ENCODE measurements at places on chromosomes 13 and 19.

DNA sequence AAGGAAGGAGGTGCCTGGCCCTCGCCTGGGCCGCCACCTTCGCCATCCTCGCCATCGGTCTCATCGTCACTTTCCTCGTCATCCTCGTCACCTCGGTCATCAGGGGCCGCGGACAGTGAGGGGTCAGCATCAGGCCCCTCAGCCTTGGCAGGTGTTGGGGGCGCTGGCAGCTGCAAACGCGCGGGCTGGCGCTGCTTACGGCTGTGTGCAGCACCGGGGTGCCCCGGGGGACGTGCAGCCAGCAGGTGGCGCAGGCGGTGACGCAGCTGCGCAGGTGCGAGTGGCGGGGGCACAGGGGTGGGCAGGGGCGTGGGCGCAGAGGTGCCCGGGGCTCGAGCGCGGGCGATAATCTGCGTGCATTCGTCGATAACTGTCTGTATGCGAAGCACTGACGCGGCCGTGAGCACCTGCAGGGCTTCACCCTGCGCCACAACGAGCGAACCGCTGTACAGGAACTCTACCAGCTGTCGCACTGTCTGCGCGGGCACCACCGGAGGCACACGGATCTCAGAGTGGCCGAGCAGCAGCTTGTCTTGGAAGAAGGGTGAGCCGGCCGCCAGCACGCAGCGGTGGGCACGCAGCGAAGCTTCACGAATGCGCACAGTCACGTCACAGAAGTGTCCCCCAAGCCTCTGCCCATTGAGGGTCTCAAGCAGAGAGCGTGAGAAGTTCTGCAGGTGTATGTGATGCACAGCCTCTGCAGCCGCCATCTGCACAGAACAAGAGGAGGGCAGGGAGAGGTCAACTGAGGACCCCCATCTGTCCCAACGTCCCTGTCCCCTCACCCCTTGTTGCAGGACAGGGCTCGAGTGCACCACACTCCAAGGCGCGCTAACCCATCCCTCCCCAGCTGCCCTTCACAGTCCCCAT, 2.4 kb downstream of the ZBTB45 start:
- no peak for DNase-seq

DNA sequence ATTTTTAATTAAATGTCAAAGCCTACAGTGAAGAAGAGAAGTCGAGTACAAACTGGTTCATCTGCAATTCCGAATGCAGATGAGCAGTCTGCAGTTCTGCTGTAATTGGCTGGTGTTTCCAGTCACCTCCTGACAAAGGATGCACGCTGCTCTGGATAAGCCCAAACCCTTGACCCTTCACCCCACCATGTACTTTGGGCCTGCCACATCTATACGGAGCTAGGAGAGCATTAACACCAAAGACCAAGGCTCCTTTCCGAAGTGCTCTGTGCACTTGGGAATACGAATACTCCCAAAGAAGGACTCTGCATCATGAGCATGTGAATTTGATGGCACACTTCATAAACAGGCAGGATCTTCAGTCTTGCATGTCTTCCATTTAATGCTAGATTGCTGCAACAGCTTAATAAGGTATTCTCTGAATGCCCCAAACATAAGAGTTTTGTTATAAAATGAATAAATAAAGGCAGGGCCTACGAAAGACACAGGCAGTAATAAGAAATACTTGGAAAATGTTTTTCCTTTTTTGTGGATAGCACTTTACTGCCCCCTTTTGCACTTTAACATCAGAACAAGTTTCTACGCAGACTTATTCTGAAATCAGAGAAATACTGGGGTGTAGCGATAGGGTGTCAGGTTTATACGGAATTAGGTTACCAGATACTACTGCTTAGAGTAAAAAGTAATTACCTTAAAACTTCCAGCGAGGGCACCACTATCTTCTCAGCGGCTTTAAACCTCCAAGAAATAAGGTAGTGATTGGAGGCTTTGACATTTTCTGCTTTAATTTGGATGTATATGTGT, 15.0 kb downstream of the EFNB2 start:
- no peak for DNase-seq

GRCh38 chr19:30785458-30786137, 413.4 kb downstream of the ZNF536 start:
- DNase-seq: no peak

GRCh38 chr13:48403151-48403631, 9.7 kb downstream of the LPAR6 start:
- no peak for DNase-seq

- DNase-seq: no peak
Measured at GRCh38 chr13:40999416-40999815, 19.7 kb downstream of the ELF1 start.

DNA sequence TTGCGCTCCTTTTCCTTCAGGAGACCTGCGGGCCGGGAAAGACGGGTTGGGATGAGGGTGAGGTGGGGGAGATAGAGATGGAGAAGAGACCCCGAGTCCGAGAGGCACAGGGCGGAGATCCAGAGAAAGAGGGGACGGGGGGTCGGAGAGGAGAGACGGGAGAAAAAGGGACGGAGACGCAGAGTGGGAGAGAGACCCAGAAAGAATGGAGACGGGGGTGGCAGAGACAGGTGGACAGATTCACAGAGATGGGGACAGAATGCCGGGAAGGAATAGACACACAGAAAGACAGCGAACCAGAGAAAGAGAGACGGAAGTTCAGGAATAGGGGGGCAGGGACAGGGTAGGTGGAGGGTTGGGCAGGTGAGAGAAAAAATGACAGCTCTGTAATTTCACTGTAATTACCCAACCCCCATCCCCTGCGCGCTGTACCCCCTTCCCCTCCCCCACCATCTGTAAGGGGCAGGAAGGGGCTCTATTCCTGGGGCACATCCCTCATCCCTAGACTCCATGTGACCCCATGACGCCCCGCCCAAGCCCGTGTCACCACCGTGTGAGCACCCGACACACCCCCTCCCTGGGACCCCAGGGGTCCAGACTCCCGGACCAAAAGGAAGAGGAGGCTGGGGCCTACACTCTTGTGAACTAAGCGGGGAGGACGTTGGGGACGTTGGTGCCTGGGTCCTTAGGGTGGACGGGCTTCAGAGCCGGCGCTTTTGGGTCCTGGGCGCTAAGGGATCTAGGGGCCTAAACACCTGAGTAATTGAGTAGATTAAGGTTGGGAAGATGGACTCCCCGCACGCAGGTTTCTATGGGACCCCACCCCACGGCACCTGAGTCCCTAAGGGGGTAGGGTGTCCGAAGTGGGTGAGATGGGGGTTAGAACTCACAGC, 967 bp downstream of the DBP start:
- no peak for DNase-seq

DNA sequence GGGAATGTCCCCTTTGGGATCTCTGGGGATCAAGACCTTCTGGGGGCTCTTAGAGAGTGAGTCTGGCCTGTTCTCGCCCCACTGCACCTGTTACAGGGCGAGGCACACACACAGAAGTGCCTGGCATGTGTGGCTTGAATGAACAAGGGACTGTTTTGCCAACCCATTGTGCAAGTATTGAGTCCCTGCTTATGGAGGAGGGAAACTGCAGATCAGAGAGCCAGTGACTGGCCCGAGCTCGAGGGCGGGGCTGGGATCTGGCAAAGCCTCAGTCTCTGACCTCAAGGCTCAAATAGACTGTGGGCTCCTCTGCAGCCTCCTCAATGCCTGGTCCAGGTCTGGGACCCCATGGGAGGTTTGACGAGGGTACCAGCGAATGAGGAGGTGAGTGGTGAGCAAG, 5.5 kb downstream of the RAVER1 start:
- no peak for DNase-seq

DNA sequence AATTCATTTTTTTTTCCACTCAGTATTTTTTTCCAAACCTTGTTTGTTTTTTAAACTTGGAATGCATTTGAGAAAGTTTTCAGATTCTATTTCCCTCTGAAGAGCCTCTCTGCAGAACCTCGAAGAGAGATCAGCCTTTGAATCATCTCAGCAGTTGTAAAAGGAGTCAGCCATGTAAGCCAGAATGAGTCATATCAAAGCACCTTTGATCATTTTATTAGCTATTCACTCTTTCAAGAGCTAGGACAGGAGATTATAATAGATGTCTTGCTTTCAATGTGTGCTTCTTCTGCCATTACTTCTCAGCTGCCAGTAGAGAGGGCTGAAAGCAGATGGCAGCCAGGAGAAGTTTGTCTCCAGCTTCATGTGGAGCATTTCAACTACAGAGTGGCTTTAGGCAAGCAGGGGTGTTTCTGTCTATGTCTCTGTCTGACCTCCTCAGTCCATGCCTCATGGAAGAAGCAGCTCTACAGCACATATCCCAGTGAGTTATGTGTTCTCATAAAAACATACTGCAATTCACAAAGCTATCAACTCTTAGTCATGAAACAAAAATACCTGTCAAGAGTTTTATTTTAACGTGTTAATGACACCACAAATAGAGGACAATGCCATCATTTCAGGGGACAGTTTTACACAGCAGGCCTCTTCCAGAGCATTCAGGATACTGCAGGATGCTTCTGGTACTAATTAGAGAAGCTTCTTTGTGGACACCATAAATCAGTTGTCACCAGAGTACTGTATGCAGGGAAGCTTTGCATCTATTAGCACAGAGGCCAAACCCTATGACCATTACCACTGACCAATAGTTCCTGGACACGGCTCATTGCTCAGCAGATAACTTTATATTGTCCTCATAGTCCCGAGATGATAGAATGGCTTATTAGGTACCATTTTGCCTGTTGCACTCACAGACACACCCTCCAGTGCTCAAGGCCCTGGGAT, 94.3 kb downstream of the NHLRC3 start:
- DNase-seq: no peak

DNA sequence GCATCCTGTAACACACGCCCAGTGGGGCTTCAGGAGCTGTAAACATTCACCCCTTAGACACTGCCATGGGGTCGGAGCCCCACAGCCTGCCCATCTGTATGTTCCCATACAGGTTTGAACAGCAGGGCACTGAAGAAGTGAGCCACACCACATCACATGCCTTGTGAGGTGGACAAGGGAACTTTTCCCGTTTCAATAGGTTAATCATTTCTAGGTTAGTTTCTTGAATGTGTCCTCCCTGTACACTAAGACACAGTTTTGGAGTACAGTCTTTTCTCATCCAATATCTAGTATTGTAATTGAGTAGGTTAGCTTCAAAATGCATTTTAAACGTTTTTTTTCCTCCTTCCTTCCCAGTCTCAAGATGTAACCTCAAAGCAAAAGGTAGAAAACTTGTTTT, 700.2 kb upstream of the PCDH20 start:
- DNase-seq: no peak

DNA sequence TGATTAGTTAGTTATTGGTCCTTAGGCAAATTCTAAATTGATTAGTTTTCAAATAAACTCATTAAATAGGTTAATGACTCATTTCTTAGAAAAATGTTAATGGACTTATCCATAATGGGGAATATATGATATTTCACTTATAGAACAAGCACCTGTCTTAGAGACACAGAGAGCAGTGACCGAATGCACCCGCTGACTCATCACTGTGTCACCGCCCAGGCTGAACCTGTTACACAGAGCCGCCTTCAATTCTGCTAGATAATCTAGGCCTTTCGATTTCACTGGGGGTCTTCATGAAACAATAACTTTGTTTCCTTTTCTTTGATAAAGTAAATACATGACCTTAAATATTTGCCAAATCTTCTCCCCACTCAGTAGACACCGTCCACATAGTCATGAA, 13.1 kb downstream of the IRS2 start:
- no peak for DNase-seq

DNA sequence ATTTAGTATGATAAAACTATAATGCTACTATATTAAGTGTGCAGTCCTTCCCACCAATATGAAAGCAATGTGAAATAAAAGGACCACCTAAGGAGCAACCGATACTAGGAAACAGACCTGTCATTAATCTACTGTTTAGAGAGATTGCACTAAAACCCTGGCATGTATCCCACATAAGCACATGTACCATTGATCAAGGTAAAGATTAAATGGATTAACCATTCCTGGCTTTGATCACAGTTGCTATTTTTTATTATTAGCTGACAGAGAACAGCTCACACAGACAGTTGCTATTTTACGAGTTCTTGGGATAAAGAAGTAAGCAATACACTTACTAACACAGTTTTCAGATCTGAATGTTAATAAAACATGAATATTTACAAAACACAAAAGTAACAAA, 57.7 kb upstream of the ZDHHC20 start:
- DNase-seq: no peak

- peak; percentile 66 for DNase-seq
Measured at GRCh38 chr19:1851654-1852580, 3.6 kb upstream of the REXO1 start.

DNA sequence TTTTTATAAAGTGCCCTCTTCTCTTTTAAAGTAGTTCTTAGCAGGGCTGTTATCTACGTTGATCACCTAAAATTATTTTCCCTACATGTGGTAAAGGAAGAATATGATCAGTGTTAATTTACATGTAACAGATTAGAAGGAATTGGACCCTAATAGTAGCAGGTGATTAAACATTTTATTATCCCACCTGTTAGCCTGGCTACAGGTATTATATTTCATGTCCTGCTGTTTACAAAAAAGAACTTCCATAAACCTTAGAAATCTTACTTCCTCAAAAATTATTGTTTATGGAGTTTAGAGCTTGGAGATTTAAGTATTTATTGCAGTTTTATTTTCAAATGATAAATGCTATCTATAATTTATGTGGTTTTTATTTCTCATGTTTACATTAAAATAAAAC, 1226.7 kb downstream of the UQCRFS1 start:
- no peak for DNase-seq

GRCh38 chr13:42478531-42479156, 95.3 kb upstream of the TNFSF11 start:
- no peak for DNase-seq

DNA sequence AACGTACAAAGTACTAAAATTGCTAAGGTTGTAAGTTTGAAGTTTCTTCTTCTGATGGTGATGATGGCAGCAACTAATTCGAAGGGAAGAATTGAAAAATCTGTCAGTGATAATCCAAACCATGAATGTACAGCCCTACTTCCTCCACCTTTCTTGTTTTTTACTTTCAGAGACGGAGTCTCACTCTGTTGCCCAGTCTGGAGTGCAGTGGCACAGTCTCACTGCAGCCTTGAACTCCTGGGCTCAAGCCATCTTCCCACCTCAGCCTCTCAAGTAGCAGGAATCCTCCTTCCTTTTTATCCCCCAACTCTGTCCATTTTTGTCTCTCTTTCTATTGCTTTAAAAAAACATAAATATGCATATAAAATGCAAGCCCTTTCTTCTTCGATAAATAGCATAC, 112.3 kb upstream of the SOX21 start:
- no peak for DNase-seq

- no peak for DNase-seq
Measured at GRCh38 chr19:18697680-18698079, 14.2 kb downstream of the CRTC1 start.

DNA sequence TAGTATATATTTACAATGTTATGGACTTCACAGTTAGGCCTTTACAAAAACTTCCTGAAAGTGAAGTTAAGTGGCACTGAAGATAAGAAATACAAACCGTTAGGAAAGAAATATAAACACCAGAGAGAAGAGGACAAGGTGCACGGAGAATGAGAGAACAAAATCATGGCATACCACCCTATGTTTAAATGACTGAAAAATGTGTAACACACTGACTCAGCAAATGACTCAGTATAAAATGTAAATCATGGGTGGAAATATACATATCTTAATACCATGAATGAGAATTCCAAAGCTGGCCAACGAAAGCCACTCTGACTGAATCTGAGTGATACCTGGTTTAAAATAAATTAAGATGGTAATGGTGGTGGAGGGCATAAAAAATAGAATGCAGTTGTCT, 260.8 kb downstream of the DNAJC15 start:
- DNase-seq: no peak

Measured in stimulated activated CD8-positive, alpha-beta memory T cell treated with anti-CD3 and anti-CD28 coated beads, Interleukin-4, amount 100 ng/mL, for 4 hours (primary cell).